Activated naive CD8-positive, alpha-beta T cell treated with anti-CD3 and anti-CD28 coated beads, Interleukin-2, amount 50 U/mL, for 16 hours (primary cell): ENCODE measurements at places on chromosomes 1 and 21.

DNA sequence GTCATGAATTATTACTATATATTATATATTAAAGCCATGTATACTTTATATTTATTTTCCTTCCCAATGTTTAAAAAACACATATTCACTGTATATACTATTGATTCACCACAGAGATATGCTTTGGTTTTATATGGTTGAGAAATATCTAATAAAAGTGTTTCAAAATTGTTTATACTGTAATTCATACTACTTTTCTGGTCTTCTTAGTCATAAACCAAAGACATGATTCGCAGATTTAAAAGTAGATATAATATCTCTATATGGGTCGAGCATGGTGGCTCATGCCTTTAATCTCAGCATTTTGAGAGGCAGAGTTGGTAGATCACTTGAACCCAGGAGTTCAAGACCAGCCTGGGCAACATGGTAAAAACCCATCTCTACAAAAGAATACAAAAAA is 738.4 kb downstream of the USP25 start:
- no peak for DNase-seq

DNA sequence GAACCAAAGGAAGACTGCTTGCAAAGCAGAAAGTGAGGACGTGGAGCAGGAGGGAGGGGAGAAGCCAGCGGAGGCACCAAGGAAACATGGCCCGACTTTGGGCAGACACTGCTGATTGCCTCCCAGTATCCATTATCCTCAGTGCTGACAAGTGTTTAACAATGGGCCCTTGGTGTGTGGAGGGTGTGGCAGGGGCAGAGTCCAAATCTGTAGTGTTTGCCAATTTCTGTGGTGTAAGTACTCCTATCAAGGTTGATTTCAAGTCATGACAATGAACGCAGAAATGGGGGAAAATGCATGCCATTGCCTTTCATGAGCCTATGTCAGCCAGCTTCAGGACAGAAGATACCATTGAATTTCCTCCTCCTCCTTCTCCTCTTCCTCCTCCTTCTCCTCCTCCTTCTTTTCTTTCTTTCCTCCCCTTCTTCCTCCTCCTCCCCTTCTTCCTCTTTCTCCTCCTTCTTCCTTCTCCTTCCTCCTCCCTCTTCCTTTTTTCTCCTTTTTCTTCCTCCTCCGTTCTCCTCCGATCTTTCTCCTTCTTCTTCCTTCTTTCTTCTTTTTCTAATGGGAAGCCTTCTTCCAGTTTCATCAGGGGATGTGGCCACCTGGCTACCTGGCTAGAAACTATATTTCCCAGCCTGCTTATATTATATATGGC is 10.3 kb upstream of the PHC2 start:
- no peak for DNase-seq

DNA sequence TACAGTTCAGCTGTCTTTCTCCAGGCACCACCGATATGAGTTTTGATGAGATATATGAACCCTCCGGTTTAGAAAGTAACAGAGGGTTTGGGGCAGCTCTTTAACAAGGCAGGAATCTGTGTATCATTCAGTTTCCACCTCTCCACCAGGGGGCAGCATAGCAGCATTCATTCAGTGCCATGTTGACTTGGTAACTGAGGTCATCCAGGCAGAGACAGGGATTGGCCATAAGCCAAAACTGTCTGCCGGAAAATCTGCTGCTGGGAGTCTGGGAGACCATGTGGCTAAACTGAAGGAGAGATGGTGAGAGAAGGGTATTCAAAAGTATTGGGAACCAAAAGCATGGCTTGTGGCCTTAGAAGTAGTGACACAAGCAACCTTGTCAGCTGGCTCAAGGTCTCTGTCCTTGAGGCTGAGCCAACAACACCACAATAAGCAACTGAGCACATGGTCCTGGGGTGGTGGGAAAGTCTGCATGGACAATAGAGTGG is 98.5 kb downstream of the LMX1A start:
- no peak for DNase-seq

GRCh38 chr1:200857804-200858203 is 15.0 kb upstream of the GPR25 start:
- DNase-seq: no peak

- DNase-seq: no peak
These were observed 191.0 kb upstream of the VAMP3 start for GRCh38 chr1:7579831-7580804.

- DNase-seq: no peak
These were observed 18.4 kb downstream of the SLC25A33 start for GRCh38 chr1:9557624-9558023.

DNA sequence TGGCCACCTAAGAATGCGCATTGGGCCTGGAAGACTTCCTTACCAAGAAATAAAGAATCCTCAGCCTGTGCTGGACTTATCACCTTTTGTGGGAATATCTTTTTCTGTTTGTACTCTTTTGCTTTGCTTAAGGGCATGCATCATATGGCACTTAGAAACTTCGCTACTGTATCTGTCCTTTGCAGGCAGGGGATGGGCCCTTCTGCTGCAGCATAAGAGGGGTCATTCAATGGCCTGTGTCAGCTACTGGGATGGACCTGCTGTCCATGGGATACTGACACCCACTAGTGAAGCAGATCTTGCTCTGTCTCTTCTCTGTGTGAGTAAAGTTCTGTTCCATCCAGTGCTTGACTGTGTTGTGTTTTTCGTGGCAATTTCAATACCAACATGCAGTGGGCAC is 239.0 kb upstream of the JUN start:
- DNase-seq: no peak

- DNase-seq: no peak
These were observed 32.0 kb upstream of the WASF2 start for GRCh38 chr1:27521861-27522431.

- peak; percentile 59 for DNase-seq
These were observed at the start of gene MAP7D1 for GRCh38 chr1:36155408-36156328. MAP7D1 (plus strand) TSS chr1:36156160; CDS start chr1:36156418, 258 bp downstream.

DNA sequence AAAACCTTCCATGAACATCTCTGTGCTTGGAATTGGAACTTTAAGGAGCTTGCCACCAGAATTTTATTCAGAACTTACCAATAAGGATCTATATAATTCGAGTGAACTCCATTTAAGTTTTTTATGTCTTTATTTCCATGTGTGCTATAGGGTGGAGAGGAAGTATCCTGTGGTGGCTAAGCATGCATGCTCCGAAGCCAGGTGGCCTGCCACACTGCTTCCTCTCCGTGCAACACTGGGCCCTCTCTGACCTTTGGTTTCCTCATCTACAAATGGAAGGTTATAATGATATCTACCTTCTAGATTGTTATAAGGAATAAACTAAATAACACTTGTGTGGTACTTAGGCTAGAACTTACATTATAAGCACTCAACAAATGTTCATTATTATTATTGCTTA is 382.1 kb downstream of the PTPRC start:
- no peak for DNase-seq

GRCh38 chr1:239997515-239998311 is 94.0 kb upstream of the FMN2 start:
- no peak for DNase-seq

GRCh38 chr1:110495926-110496600 is 22.9 kb downstream of the KCNA10 start:
- DNase-seq: peak; percentile 56

GRCh38 chr1:15348648-15349047 is 61.0 kb upstream of the EFHD2 start:
- no peak for DNase-seq

DNA sequence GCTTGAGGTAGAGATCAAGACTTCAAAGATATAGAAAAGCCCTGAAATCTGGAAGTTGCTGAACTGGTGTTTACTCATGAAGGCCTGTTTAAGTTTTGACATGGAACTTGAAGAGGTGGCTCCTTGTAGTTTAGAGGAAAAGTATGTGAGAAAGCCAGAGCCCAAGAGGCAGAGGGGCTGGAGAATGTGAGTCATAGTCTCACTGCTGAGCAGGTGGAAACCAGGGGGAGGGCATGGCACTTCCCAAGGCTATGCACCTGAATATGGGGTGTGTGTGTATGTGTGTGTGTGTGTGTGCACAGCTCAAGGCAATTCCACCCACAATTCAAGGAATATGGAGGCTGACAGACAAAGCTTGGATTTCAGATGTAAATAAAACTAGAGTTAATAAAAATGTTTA is 46.8 kb upstream of the C1orf198 start:
- no peak for DNase-seq

GRCh38 chr1:101175886-101176285 is 60.9 kb upstream of the S1PR1 start:
- no peak for DNase-seq

GRCh38 chr1:193411215-193411614 is 224.8 kb upstream of the B3GALT2 start:
- DNase-seq: no peak

- DNase-seq: no peak
These were observed 51.1 kb upstream of the NTPCR start for GRCh38 chr1:232899268-232899667.

GRCh38 chr1:39800471-39800835 is 11.8 kb upstream of the BMP8B start:
- no peak for DNase-seq

- DNase-seq: no peak
These were observed 3.6 kb upstream of the PRDM16 start for GRCh38 chr1:3065396-3065795.

DNA sequence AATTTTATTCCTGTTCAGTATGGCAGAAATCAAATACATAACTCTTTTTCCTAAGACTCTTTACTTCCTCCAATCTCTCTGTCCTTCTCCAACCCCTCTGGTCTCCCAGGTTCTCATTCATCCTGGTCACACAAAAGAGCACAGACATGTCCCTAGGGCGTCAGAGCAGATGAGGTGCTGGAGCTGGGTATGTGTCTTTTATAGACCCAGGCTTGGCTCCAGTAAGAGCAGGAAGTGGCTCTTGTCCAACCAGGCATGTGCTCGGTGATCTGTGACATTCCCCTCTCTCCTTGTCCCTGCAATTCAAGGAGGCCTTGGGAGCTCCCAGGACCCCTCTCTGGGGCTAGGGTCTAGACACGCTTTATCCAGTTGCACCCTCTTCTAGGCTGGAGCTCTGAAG is 18.0 kb upstream of the LCE2D start:
- no peak for DNase-seq

- no peak for DNase-seq
These were observed 30.2 kb downstream of the EYA3 start for GRCh38 chr1:28058168-28058567.

- DNase-seq: no peak
These were observed 212.5 kb downstream of the NPHP4 start for GRCh38 chr1:5779608-5780323.

- no peak for DNase-seq
These were observed 294.2 kb downstream of the KIF26B start for GRCh38 chr1:245448975-245449431.

GRCh38 chr1:72412286-72412685 is 129.9 kb upstream of the NEGR1 start:
- no peak for DNase-seq

DNA sequence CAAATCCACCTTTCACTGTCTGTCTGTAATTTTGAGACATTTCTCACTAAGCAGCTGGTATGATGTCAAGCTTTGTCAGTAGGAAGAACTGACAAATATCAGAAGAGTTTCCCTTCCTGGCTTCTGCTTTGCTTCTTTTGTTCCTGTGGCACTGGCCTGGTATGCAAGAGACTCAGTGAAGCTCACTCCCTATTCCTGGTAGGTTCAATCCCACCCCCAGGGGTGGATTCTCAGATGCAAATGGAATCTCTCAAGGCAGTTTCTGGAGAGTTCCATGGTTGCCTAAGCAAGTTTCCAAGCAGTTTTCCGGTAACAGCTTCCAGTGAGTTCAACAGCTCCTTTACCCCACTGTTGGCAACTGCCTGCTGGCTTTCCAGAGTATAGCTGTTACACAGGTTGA is 683.4 kb downstream of the PTPRC start:
- no peak for DNase-seq

- no peak for DNase-seq
These were observed 65.0 kb upstream of the POU3F1 start for GRCh38 chr1:38111589-38111988.

DNA sequence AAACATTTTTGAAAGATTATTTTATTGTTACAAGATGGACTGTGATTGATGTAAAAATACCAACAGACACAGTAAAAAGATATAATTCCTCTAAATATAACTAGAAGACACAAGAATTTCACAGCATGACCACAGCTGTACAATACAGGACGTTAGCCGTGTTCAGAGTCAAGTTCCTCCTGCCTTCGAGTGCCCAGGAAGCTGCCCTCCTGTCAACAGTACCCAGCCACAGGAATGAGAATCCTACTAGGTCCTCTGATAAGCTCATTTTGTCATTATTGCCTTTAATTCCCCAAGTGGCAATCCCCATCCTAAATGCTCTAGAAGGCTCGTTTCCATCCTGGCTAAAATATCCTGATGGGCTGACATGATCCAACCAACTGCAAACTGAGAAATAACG is 16.4 kb upstream of the CAPN2 start:
- no peak for DNase-seq

- no peak for DNase-seq
These were observed 160.1 kb downstream of the CTH start for GRCh38 chr1:70571191-70571590.

GRCh38 chr1:248189026-248189425 is 8.0 kb upstream of the OR2M3 start:
- no peak for DNase-seq

GRCh38 chr1:201364808-201365105 is 12.7 kb downstream of the TNNT2 start:
- DNase-seq: no peak

DNA sequence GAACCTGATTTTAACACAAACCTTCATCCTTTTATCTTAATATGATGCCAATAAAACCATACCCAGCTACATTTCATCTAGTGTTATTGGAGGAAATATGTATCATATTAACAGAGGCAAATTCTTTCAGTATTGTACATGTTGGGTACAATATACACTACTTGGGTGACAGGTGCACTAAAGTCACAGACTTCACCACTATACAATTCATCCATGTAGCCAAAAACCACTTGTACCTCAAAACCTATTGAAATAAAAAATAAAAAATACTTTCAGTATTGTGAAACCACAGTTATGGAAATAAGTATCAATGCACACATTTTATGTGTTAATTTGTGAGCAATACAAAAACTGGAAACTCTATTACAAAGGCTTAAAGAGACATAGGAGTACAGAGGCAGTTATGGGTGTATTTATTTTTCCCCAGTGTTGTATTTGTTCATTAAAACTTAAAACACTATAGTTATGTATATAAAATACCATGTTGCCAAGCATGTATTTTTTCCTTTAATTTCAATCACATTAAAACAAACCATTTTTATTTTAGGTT is 25.1 kb upstream of the GPR88 start:
- DNase-seq: no peak

GRCh38 chr21:36917471-36918158 is 48.9 kb downstream of the HLCS start:
- no peak for DNase-seq

GRCh38 chr1:174262349-174263241 is 103.3 kb downstream of the RABGAP1L start:
- DNase-seq: no peak

- no peak for DNase-seq
These were observed 89.1 kb upstream of the KCNK2 start for GRCh38 chr1:214993419-214993818.

GRCh38 chr21:37208056-37208721 is 58.9 kb downstream of the VPS26C start:
- DNase-seq: no peak

- no peak for DNase-seq
These were observed 36.1 kb downstream of the DNTTIP2 start for GRCh38 chr1:93842750-93843500.

GRCh38 chr1:230067871-230068620 is 1.0 kb downstream of the GALNT2 start:
- DNase-seq: no peak
